ENCODE measurements at places on chromosomes 12 and 14.

- DNase-seq, result no peak
Measured at GRCh38 chr14:23365036-23365731, at the start of gene EFS. Gene EFS (minus strand): TSS chr14:23365172. CDS start chr14:23365025, 147 bp downstream.

GRCh38 chr14:104135121-104135903 lies 3.1 kb upstream of the KIF26A start:
- no peak for DNase-seq

- no peak for DNase-seq
Measured at GRCh38 chr12:50642035-50642451, 121.9 kb upstream of the ATF1 start.

DNA sequence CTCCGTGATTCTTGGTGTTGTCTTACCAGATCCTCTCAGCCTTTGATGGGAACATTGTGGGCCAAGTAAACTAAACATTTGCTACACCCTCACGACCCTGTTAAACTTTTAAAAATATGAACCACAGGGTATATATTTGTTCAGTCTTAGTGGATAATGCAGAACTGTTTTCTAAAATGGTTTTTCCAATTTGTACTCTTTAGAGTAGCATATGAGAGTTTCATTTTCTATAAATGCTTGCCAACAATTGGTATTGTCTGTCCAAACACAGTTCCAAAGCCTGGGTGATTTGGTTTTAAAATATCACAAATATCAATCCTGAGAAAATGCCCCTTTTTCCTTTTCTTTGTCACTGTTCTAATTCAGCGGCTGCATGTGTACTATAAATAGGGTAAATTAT lies 6.7 kb upstream of the IL22 start:
- DNase-seq, result no peak

- no peak for DNase-seq
Measured at GRCh38 chr14:69880893-69881292, 1.7 kb downstream of the SMOC1 start.

- DNase-seq, result no peak
Measured at GRCh38 chr12:96886998-96887677, 19.9 kb upstream of the NEDD1 start.

DNA sequence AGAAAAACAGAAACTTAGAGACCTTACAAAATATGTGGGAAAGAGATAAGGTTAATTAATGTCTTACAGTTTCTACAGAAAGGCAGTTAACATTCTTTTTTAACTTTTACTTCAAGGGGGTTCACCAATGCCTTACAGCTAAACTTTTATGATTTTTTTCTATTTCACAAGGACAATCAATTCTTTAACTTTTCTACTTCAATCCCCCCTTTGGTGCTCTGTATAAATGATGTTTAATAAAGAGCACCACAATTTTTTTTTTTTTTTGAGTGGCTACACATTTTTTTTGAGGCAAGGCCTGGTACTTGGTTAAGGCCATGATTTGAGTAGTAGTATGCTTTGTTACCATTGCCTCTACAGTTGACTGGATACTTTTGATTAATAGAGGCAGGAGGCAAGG lies 279.6 kb downstream of the PRKD1 start:
- no peak for DNase-seq

DNA sequence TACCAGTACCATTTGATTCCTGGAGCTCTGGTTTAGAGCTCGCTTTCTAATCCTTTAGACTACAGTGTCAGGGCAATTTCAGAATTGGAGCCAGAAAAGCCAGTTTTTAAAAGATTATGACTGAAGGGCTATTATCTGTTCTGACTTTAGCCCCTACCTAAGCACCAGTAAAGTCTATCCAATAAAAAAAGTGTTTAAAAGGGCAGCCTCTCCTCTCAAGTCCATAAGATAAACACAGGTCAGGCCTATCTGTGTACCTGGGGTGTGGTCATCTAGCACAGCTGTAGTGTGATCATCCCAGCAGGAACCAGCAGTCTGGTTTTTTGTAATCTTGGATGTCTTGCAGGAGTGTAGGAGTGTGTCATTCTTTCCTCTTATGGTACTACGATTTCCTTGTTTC lies 6.6 kb downstream of the APPL2 start:
- no peak for DNase-seq

- no peak for DNase-seq
Measured at GRCh38 chr12:71725011-71725410, 29.7 kb upstream of the RAB21 start.

GRCh38 chr14:93759719-93760307 lies 28.5 kb downstream of the PRIMA1 start:
- no peak for DNase-seq
